M059J (cell line): ENCODE measurements at places on chromosomes 1 and 21.

DNA sequence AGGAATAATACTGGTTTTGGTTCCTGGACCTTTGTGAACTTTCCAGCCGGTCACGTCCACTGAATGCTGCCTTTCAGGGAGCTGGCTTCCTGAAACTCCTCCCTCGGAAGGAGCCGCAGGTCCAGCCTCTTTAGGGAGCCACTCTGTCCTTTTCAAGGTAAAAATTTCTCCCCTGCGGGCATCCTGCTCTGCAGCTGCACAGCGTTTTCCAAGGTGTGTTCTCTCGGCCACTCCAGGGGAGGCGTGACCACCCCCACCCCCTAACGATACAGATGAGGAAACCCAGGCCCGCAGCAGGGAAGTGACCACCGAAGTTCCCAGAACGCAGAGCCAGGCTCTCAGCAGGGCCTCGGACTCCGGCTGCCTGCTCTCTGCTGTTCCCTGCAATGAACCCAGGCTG, 21.5 kb downstream of the PADI2 start:
- no peak for DNase-seq

DNA sequence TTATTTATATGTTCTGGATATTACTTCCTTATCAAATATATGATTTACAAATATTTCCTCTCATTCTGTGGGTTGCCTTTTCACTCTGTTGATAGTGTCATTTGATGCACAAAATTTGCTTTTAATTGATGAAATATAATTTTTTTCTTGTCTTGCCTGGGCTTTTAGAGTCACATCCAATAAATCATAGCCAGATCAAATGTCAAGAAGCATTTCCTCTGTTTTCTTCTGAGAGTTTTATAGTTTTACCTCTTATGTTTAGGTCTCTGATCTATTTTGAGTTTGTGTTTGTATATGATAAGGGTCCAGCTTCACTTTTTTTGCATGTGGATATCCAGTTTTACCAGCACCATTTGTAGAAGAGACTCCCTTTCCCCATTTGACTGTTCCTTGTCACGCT, 29.5 kb downstream of the CD46 start:
- no peak for DNase-seq

DNA sequence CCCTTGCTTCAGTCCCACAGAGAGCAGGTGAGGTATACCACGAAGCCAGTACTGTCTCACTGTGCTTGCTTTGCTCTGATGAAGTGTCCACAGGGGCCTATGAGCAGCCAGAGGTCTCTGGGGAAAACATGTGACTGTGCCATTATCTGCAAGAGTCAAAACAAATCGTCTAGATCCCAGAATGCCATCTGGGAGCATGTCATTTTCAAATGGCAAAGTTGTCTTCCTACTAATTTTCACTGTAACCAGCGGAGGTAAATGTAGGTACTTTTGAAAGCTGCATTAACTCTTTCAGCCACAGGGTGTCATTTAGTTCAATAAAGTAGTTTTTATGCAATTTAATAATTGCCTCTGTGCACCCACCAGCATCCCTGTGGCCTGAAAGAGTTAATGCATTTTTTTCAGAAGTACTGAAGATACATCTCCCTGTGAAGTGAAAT, 173.6 kb upstream of the SGIP1 start:
- DNase-seq: no peak

DNA sequence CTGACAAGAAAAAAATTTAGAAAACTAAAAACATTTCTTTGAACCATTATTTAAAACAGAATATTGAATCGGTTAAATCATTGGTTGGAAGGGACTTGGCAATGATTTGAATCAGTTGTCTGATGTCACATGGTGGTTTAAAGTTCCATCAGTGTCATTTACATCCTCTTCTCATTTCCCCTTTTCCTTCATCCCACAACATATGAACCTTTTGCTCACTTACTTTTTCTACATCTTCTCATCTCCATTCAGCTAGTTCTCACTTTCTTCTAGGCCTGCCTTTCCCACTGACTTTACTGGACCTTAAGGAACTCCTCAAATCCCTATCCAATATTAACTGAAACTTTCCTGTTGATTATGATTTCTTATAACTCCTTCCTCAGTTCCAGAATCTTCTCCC, 58.5 kb downstream of the PHACTR4 start:
- no peak for DNase-seq

DNA sequence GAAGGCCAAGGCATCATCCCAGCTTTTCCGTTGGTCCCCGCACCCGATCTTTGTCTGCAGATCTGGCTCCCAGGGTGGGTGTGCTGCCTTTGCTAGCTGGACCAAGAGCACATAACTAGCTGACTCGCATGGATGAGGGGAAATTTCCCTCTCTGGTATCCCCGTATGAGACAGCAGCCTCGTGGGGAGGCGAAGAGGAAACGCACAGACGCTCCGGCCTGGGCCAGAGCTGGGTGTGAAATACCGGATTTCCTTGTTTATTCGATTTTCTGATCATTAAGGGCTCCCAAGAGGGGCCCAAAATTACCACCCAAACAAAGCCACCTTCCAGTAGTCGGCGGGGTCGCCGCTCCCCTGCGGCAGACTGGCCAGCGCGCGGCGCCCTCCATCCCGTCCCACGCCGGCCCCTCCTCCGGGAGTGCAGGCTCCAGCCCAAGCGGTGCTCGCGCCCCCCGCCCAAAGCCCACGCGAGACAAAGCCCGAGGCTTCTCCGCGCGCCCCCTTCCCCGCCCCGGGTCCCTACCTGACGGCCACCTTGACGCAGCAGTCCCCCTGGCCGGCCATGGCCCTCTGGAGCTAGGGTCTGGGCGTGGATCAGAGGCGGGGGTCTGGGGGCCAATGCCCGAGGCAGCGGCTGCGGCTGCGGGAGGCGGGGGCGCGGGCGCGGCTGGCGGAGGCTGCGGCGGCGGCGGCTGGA, 546 bp downstream of the KIF21B start:
- DNase-seq: no peak

DNA sequence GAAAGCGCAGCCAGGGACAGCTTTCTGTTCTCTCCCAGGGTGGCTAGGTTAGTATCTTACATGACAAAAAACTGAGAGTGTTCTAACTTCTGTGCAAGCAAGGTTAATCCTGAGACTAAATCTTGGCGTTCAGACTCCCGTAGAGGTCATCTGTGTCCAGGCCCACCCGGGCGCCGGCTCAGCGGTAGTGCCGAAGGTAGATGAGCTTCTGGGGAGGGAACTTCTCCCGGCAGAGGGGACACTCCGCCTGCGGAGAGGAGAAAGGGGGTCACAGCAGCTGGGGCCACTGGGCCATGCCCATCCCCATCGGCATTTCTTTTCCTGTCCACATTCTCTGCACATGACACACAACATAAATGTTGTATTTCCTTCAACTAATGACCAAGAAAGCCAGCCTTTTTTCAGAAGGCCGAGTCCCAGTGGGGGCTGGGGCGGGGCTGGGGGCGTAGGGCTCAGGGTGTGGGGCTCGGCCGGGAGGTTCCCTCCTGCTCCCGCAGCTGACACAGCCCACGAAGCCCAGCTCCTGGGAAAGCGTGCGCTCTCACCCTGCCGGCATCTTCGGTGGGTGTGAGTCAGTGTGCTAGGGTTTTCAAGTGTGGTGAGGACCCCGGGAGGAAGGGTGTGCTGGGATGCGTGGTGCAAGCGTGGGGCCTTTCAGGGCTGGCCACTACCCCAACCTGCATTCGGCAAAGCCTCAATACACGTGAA, 6.6 kb downstream of the PEX10 start:
- DNase-seq: no peak

DNA sequence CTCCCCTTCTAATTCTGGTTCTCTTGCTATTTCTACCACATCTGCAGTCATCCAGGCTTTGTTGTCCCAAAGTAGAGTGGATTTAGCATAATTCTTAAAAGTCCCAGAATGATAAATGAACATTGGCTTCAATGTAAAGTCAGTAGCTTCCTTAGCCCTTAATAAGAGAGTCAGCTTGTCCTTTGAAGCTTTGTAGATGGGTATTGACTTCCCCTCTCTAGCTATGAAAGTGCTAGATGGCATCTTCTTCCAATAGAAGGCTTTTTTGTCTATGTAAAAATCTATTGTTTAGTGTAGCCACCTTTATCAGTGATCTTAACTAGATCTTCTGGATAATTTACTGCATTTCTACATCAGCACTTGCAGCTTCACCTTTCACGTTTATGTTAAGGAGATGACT, 181.4 kb upstream of the B3GALT2 start:
- no peak for DNase-seq

- no peak for DNase-seq
These were observed 542.7 kb upstream of the ADGRL4 start for GRCh38 chr1:79549201-79549600.

- DNase-seq: no peak
These were observed 189.5 kb upstream of the C1orf174 start for GRCh38 chr1:4089421-4090175.

- no peak for DNase-seq
These were observed 940 bp downstream of the NES start for GRCh38 chr1:156676114-156676819.

GRCh38 chr1:168430321-168430720, 113.5 kb downstream of the XCL2 start:
- DNase-seq: no peak
